Kidney (tissue), 22 donors: ENCODE measurements at places on chromosomes 4 and X. TPM values are rescaled to one million over a fixed set of nuclear protein-coding genes. Genes with fewer than 3 reads are reported as not detected.

CSN1S1 gene
- polyA plus RNA-seq = not detected

GPR119 gene
- not detected for polyA plus RNA-seq

BANK1 gene
- polyA plus RNA-seq = 1.8 TPM

ZMAT1 gene
- polyA plus RNA-seq = 8.5 TPM

EFNB1 gene
- 50.6 TPM for polyA plus RNA-seq

UNC5C gene
- 0.84 TPM for polyA plus RNA-seq

DNA sequence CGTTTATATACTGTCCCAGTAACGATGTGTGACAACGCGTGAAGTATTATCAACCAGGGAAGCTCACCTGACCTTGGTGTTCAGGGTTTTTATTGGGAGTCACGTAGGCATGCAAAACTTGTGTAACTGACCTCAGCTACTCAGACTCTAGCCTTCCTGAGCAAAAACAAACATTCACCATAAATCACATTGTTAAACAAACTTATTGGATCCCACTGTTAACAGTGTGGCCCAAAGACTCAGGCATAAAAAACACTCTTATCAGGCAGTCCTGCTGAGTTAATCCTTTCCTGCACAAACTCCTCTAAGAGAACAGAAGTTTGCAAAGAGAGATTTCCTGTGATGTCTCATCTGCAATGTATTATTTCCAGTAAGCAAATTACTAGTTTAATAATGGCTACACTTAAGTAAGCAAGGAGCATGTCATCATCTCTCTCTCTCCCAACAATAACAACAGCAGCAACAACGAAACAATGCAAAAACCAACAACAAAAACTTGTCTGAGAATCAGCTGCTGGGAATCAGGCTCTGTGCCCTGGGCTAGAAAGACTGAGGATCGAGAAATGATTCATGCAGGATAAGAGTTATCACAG lies 12.0 kb downstream of the GAGE1 start:
- no peaks in the 10 kb centered on the region for H3K27me3 ChIP-seq
- no peak for DNase-seq
- no peaks in the 10 kb centered on the region for H3K4me1 ChIP-seq
- H3K36me3 ChIP-seq = no peaks in the 10 kb centered on the region
- H3K27ac ChIP-seq = no peak overlapping the region

DNA sequence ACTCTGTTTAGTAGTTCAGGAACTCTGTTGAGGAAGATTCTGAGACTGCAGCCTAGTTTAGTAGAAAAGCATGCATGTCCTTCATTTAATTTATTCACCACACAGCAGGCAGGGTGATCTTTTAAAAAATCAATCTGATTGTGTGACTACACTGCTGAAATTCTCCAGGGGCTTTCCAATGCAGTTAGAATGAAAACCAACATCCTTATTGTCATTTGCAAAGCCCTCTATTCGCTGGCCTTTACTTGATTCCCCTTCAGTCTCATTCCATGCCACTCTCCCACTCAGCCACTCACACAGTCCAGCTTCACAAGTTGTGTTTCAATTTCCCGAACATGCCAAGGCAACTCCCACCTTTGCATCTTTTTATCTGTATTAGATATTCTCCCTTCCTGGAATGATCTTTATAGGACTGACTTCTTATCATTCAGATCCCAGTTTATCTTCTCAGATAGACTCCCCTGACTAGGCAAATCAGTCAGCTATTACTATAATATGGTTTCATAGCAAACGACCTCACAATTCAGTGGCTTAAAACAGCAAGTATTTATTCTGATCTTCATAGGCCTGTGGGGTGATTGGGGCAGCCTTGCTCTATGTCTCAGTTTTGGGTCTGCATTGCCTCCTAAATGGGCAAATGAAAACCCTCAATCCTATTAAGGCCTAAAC lies 21.3 kb upstream of the FTHL17 start:
- H3K36me3 ChIP-seq = no peaks in the 10 kb centered on the region
- no peaks in the 10 kb centered on the region for H3K27me3 ChIP-seq
- H3K27ac ChIP-seq = no peak overlapping the region
- no peak overlapping the region for H3K4me3 ChIP-seq
- no peaks in the 10 kb centered on the region for H3K4me1 ChIP-seq

GRCh38 chr4:43990963-43991362 lies 457.6 kb downstream of the KCTD8 start:
- DNase-seq = no peak
- no peaks in the 10 kb centered on the region for H3K4me1 ChIP-seq
- H3K4me3 ChIP-seq = no peak overlapping the region
- H3K27ac ChIP-seq = no peak overlapping the region

DNA sequence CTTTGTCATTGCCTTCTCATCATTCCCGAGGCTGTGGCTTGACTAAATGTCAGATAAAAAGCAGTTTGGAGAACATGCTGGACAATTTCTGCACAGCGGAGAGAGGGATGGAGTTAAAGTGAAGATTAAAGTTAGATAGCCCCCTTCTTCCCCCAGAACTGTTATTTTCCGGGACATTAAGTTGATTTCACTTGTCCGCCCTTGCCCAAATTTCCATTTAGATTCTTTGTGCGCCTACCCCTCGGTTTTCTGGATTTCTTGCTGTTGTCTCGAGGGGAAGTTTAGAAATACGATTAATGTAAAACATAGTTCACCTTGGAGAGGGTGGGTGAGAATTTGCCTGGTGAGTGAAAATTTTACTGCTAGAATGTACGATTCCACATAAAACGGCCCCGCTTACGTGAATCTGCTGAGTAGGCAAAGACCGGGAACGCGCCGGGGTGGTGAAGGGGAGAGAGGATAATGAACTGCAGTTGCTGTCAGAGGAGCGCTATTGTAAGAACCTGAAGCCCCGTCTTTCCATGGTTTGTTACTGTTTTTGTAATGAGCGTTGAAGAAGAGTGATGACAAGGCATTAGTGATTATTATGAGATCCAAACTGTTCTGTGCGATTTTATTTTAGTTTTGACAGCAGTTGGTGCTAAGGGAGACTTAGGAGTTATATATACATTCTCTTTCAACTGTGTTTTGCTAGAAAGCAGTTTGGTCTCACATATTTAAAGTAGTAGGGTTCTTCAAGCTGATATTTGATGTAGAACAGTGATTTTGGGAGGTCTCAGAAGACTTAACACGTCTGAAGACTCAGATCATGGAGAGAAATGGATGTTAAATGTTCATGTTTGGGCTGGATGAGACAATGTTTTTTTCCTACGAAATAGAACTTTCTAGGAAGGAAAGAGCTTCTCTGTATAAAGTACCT lies 73.0 kb downstream of the AFF1 start:
- H3K4me1 ChIP-seq = peaks cover 22% of the 10 kb centered on the region
- no peaks in the 10 kb centered on the region for H3K36me3 ChIP-seq
- H3K4me3 ChIP-seq = peak overlapping the region; percentile 95
- no peaks in the 10 kb centered on the region for H3K27me3 ChIP-seq

- H3K27me3 ChIP-seq = no peaks in the 10 kb centered on the region
- no peak for DNase-seq
- H3K27ac ChIP-seq = no peak overlapping the region
- no peaks in the 10 kb centered on the region for H3K4me1 ChIP-seq
- no peak overlapping the region for H3K4me3 ChIP-seq
Measured at GRCh38 chrX:8879750-8880149, 78.6 kb upstream of the FAM9A start.

DNA sequence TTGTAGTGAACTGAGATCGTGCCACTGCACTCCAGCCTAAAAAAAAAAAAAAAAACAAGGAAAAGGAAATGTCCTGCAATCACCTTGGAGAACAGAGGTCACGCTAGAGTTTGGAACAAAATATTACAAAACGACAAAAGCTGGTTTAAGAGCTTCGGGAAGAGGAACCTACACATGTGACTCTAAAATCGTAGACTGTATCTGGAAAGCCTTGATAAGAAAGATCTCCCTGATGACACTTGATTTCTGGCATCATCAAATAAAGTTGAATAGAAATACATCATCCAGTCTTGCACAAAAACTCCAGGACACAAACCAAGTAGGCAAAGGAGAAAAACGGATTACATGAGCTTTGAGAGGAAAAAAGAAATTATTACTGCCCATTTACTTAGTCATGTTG lies 31.1 kb upstream of the DOCK11 start:
- no peaks in the 10 kb centered on the region for H3K4me1 ChIP-seq
- no peak overlapping the region for H3K27ac ChIP-seq
- H3K36me3 ChIP-seq = no peaks in the 10 kb centered on the region
- H3K27me3 ChIP-seq = no peaks in the 10 kb centered on the region

DNA sequence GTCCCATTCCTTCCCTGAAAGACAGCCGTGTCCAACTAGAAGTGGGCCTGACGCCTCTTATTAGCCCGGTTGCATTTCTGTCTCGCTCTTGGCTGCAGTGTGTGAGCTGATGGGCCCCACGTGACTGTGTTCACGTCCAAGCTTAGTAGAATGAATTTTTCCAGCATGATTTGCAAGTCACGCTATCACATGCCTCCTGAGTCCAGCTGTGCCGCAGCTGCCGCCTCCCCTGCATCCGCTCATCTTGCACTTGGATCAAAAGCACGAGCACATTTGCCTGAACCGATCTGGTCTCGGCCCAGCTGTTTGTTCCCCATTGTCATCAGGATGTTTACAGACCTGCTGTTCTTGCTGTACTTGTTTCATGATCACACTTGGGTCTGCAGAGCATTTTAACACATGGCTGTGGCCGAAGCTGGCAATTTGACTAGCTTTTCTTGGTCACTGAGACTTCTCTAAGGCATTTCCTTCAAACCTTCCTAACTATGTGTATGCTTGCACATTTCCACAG lies 126.5 kb downstream of the KIT start:
- no peaks in the 10 kb centered on the region for H3K4me1 ChIP-seq
- peak overlapping the region; percentile 8 for H3K27ac ChIP-seq
- H3K4me3 ChIP-seq = no peak overlapping the region
- H3K27me3 ChIP-seq = no peaks in the 10 kb centered on the region
- DNase-seq = peak; percentile 95
- H3K36me3 ChIP-seq = no peaks in the 10 kb centered on the region

DNA sequence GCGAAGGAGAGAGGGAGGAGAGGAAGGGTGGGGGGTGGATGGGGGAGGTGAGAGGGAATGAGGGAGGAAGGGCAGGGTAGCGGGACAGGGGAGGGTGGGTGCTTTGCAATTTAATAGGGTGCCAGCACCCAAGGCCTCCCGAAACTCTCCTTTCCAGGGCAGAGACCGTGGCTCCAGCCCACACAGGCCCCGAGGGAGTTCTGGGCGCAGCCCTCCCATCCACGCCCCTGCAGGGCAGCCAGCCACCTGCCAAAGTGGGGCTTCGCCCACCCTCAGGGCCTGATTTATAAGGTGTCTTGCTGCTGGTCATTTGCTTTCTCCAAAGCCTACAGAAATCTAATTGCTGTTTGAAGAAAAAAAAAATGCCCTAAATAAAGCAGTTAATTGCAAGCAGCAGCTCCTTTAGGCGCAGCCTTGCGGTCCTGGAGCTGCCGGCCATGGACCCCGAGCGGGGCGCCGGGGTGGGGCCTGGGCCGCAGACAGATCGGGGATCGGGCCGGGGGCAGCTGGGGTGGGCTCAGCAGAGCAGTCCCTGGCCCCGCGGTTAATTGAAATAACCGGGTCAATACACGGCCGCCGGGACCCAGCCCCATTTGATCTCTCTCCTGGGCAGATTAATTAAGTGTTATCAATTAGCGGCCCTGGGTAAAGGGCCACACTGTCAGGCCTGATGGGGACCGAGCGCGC lies 106.0 kb upstream of the NKX1-1 start:
- H3K27me3 ChIP-seq = peaks cover 25% of the 10 kb centered on the region
- no peaks in the 10 kb centered on the region for H3K36me3 ChIP-seq
- no peaks in the 10 kb centered on the region for H3K4me1 ChIP-seq
- H3K4me3 ChIP-seq = no peak overlapping the region

DNA sequence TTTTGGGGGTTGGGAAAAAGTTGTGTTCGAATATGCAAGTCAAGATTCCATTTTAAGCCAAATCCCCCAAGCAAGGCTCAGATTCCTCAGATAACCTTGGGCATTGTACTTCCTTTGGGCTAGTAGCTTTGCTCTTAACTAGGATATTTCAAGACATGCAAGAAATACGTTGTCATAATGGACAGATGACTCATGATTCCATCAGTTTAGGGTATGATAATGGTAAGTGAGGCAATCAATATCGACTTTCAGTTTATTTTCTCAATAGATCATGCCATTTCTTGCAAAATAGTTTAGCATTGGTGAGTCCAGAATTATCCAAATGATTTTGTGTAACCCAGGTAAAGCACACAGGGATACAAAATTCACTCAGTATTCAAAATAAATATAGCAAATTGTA lies 25.4 kb downstream of the CFAP299 start:
- DNase-seq = no peak
- H3K27me3 ChIP-seq = peaks cover 2% of the 10 kb centered on the region
- no peak overlapping the region for H3K27ac ChIP-seq
- no peak overlapping the region for H3K4me3 ChIP-seq
- no peaks in the 10 kb centered on the region for H3K36me3 ChIP-seq

GRCh38 chr4:167020410-167020809 lies 213.9 kb downstream of the SPOCK3 start:
- no peak for DNase-seq
- H3K27me3 ChIP-seq = no peaks in the 10 kb centered on the region
- no peak overlapping the region for H3K4me3 ChIP-seq
- no peaks in the 10 kb centered on the region for H3K4me1 ChIP-seq
- no peak overlapping the region for H3K27ac ChIP-seq
- H3K36me3 ChIP-seq = no peaks in the 10 kb centered on the region

GRCh38 chr4:77496457-77496856 lies 109.2 kb upstream of the CXCL13 start:
- H3K4me3 ChIP-seq = no peak overlapping the region
- no peaks in the 10 kb centered on the region for H3K4me1 ChIP-seq
- H3K36me3 ChIP-seq = no peaks in the 10 kb centered on the region

- no peaks in the 10 kb centered on the region for H3K27me3 ChIP-seq
- H3K27ac ChIP-seq = no peak overlapping the region
- DNase-seq = peak; percentile 64
- peaks cover 9% of the 10 kb centered on the region for H3K4me1 ChIP-seq
Measured at GRCh38 chr4:1549638-1550035, 134.5 kb downstream of the FAM53A start.

DNA sequence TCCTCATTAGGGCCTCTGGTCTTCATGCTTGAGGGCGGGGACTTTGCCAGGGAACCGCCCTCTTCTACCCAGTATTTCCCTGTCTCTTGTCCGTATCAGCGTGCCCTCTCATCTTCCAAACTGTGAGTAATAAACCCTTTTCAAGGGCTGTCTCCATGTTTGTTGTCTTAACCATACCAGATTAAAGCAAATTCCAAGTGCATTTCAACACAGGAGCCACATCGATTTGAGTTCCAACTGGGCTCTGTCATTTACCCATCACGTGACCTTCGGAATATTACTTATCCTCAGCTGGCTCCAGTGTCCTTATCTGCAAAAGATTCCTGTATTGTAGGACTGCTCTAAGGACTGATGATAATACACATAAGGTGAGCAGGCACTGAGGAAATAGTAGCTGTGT lies 6.4 kb upstream of the PHEX start:
- no peaks in the 10 kb centered on the region for H3K27me3 ChIP-seq
- H3K27ac ChIP-seq = no peak overlapping the region
- DNase-seq = no peak
- no peaks in the 10 kb centered on the region for H3K36me3 ChIP-seq
- H3K4me1 ChIP-seq = no peaks in the 10 kb centered on the region
- H3K4me3 ChIP-seq = no peak overlapping the region

GRCh38 chr4:55367084-55367722 lies 21.2 kb downstream of the SRD5A3 start:
- no peaks in the 10 kb centered on the region for H3K36me3 ChIP-seq
- no peaks in the 10 kb centered on the region for H3K27me3 ChIP-seq
- H3K4me1 ChIP-seq = no peaks in the 10 kb centered on the region
- no peak overlapping the region for H3K4me3 ChIP-seq
- no peak overlapping the region for H3K27ac ChIP-seq
